EH (cell line): ENCODE measurements at places on chromosomes 4 and X.

- peak; percentile 47 for DNase-seq
These were observed 18.3 kb upstream of the GPR101 start for GRCh38 chrX:137051978-137052642.

DNA sequence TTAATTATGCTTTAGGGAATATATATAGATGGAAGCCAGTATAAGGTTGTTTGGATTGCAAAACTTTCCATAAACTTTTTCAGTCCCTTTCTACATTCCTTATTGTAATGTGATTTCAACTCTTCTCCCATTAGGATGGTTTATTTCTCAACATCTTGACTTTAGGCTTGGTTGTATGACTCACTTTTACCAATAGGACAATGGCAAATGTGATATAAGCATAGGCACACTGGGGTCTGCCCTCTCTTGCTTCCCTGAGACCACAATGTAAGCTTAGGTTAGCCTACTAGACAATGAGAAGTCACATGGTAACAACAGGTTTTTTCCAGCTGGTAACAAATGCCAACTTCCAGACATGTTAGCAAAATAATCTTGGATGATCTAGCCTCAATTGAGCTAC is 163.3 kb upstream of the RBPJ start:
- DNase-seq = peak; percentile 21

DNA sequence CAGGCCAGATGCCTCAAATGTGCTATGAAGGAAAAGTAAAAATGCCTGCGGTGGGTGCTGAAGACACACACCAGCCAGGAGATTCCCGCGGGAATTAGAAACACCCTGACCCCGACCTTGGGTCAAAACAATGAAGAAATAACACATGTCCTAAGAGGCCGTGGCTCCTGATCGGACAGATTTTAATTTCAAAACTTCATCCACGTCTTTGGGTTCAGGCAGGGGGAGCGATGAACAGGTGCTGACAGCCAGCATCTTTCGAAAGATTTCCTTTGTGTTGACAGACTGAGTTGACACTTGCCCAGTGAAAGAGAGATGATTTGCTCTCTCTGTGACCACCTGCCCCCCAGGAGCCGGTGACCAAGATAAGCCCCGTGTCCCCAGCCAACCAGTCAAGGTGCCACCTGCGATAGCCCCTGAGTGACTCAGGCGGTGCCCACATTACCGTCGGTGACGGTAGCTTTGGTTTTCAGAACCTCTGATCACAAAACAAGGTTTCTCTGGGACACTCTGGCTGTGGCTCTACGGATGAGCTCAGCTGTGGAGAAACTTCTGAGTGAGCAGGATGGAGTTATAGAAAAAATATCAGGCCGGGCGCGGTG is 11.0 kb upstream of the IL3RA start:
- no peak for DNase-seq

- DNase-seq = no peak
These were observed 18.3 kb downstream of the ADGRG4 start for GRCh38 chrX:136318895-136319597.

GRCh38 chr4:139525414-139525813 is 30.6 kb downstream of the SETD7 start:
- no peak for DNase-seq

- no peak for DNase-seq
These were observed 327.1 kb downstream of the PTTG2 start for GRCh38 chr4:38287101-38287851.

- DNase-seq = no peak
These were observed 28.3 kb upstream of the PARM1 start for GRCh38 chr4:74904509-74905065.

DNA sequence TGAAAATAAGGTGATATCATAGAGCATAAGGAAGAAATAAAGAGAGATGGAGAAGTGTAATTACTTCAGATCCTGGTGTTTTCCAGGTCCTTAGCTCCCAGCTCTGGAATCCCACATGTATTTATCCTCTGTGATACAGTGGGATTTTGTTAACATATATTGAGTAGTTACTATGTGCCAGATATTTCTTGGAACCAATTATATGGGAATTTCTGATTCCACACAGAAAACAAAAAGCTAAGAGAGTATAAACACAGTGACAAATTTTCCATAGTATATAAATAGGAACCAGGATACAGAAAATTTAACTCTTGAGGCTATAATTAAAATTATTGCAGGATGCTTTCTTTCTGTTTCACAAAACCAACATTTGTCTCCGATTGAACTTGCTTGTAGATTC is 1067.5 kb downstream of the PCDH7 start:
- DNase-seq = no peak

- peak; percentile 62 for DNase-seq
These were observed 4.5 kb upstream of the CBR4 start for GRCh38 chr4:169014586-169014985.

DNA sequence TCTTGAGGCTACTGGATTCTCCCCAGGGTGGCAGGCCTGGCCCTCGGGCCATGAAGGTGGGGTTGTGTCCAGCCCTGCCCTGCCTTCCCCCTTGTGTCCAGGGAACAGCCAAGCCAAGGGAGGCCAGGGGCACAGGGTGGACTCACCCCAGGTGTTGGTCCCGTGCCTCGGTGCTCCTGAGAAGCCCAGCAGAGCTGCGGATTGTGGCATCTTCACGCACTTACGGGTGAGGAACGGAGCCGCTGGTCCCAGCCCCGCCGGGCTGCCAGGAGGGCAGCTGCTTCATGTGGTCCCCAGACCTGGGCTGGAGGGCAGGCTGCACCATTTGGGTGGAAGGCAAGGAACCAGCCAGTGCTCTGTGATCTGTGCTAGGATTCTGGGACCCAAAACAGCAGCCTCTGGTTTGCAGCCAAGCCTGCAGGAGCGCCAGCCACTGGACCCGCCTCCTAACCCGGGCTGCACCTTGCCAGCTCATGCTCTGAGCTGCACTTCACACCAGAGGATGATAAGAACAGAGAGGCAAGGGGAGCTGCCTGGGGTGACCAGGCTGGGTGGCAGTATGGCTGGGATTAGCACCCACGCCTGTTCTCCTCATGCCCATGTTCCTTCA is 36.1 kb upstream of the HMX1 start:
- no peak for DNase-seq

DNA sequence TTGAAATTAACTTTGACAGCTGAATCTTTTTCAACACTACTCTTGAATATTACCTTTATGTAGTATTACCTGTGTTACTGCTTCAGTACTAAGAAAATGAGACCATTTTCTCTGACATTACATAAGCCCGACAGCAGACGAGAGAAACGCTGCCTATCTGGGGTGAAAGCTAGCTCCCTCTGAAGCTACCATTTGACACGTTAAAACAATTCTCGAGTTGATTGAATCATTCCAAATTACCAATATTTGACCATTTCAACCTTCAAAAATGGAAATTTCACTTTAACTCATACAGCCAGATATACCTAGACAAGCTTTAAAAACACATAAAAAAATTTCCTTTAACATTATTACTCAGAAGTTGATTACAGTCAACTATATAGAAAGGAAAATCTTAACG is 836 bp downstream of the GPM6A start:
- no peak for DNase-seq

DNA sequence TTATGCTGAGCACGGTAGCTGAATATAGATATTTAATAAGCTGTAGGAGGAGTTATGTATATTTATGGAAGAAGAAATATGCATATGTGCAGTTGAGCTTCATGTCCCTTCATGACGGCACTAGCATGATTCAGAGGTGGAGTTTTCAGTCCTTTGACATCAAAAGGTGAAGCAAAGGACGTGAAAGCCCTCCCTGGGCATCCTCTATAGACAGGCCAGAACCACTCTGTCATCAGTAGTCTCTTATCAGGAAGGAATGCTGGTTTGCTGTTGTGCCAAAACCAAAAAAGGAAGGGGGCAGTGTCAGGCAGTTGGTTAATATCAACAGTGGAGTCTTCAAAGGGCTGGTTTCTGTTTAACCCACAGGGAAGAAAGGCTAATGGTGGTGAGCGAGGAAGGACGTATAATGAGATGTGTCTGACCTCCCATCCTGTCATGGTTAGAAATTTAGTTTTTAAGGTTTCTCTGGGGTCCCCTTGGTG is 23.5 kb upstream of the IL2 start:
- peak; percentile 51 for DNase-seq

- DNase-seq = peak; percentile 11
These were observed 40.1 kb upstream of the RPA4 start for GRCh38 chrX:96843566-96843965.

GRCh38 chrX:41705680-41706374 is 17.1 kb downstream of the GPR34 start:
- no peak for DNase-seq

GRCh38 chrX:1231850-1232465 is 19.5 kb upstream of the CRLF2 start:
- DNase-seq = no peak

DNA sequence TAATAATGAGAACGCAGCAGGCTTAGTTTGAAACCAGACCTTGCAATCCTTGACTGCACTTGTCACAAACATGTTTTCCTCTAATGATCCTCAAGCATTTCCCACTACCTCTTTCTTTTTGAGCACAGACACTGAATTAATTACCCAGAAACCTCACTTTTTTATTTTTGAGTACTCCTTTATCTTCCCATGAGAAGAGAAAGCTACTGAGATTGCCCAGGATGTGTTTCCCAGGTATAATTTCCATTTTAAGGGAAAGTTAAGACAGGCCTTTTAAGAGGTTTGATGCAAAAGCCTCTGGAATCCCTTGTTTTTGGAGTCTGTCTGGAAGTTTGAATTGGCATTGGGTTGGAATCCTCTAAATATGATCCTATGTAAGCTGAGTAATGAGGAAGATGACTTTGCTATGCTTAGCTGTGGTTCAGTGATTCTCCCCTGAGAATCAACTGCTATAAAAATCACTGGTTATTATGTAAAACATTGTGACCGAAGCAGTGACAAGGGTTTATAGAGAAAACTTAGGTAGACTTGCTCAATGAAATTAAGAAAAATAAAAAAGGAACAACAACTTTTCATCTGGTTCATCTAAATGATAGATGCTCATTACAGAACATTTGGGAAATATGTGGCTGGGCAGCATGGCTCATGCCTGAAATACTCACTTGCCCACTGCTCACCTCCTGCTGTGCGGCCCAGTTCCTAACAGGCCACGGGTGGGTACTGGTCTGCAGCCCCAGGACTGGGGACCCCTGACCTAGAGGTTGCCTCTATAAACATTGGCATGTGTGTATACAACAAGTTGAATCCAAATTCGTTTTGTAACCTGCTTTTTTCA is 10.8 kb upstream of the RHOH start:
- peak; percentile 50 for DNase-seq

DNA sequence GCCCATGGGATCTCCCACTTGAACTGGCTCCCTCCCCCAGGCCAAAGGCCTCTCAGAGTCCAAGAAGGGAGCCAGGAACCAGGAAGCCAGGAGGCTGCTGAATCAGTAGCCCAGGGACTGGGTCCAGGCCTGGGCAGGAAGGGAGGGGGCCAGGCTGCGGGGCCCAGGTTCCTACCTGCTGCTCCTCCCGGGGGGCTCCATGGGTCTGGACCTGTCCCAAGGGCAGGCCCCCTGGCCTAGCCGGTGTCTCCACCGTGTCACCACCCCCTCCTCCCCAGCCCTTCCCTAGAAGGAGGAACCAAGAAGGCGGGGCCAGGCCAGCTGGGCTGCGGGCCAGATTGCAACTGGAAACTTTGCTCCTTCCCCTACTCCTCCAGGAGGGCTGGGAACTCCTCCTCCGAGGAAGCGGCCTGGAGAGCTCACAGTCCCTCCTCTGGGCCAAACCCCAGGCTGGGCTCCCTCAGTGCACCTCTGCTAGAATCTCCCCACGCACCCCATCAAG is at the start of gene IQSEC2:
IQSEC2 (minus strand) TSS at position 264 of the 502 bp plus-strand sequence.
- DNase-seq = peak; percentile 84

DNA sequence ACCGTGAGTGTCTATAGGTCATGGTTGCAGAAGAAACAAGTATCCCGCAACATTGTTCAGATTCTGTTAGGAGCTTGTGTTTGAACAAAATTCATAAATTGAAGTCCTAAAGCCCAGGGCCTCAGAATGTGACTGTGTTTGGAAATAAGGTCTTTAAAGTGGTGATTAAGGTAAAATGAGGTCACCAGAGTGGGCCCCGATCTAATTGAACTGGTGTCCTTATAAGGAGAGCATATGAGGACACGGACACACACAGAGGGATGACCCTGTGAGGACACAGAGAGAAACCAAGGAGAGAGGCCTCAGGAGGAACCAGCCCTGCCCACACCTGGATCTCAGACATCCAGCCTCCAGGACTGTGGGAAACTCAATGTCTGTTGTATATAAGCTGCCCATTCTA is 76.9 kb downstream of the DHRSX start:
- no peak for DNase-seq

DNA sequence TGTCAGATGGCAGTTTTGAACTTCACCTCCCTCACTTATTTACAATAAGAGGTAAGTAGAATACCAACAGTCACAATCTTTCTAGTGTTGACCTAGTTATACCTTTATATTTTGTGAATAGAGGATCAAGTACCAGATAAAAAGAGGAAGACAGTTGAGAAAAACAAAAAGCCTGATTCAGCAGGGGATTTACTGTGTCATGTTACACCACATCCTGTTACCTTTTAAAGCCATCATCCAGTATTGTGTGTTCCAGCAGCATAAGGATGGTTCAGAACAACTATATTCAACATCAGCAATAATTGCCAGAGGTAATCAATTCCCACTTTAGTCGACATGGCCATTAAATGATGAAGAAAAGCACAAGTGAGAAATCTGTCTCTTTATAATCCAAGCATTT is 21.3 kb upstream of the CXCL6 start:
- DNase-seq = no peak

DNA sequence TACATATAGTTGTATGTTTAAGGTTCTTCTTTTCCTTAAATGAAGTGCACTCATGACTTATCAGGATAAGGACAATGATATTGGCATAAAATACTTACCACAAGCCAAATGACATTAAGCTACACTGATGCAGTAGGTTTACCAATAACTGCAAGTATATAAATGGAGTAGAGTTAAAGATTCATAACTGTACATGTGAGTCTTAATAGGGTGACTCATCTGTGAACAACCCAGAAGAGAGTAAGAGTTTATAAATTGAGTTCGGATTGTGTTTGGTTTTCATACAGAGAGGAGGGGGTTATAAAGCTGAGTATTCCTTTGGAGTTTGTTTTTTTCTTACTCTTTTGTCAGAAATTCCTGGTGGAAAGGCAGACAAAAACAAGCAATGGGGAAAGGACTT is 144.8 kb downstream of the TLL1 start:
- peak; percentile 28 for DNase-seq

GRCh38 chr4:26751838-26752237 is 108.8 kb upstream of the STIM2 start:
- DNase-seq = no peak

- peak; percentile 82 for DNase-seq
These were observed 41.6 kb upstream of the ACSL4 start for GRCh38 chrX:109774706-109775105.

DNA sequence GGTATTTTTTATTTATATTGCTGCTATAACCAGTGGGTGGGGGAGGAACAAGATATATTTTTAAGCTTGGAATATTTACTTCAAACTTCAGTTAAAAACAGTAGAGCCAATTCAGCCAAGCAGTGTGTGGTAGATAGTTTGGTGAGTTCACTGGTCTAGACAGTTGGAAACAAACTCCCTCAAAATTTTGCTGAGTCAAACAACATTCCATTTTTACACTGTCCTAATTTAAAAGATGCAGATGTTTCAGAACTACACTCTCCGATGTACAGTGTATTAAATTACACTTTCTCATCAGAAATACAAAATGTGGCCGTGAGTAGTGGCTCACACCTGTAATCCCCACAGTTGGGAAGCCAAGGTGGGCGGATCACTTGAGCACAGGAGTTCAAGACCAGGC is 23.3 kb downstream of the PRKX start:
- no peak for DNase-seq
